ENCODE measurements at places on chromosomes 4 and X.

- DNase-seq: no peak
Observed at GRCh38 chrX:52852110-52852860, 15.6 kb downstream of the XAGE3 start.

DNA sequence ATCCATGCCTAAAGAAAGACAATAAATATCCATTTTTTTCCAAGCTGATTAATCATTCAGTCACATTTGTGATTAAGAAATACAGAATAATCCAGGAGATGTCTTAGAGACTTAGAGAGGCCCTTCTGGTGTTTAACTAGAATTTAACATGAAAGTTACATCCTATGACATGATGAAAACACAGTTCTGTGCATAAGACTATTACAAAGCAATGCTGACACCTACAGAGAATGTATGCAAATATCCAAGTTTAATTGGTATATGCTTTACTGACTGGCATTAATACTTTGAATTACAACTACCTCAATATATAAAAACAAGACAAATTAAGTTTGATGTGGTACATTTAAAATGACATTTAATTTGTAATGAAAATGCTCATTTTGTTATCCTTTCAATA is 17.8 kb upstream of the TLL1 start:
- DNase-seq: no peak

DNA sequence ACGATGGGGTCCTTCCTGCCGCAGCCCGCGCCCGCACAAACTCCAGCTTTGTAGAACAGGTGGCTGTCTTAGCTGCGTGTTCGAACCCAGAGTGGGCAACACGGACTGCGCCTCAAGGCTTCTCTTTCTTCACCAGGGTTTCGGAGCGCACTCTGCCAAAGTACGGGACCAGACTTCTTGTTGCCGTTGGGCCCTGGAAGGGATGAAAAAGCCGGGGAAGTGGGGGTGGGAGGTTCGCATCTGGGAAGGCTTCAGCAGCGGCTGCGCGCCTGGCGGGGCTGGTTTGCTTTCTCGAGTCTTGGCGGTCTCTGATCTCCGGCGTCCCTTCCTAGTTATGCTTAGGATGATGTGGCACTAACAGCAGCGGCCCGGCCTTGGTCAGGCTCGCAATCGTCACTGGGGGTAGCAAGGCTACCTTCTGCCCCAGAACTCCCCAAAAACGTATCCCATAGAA is 673 bp downstream of the PARM1 start:
- DNase-seq: peak; percentile 27

DNA sequence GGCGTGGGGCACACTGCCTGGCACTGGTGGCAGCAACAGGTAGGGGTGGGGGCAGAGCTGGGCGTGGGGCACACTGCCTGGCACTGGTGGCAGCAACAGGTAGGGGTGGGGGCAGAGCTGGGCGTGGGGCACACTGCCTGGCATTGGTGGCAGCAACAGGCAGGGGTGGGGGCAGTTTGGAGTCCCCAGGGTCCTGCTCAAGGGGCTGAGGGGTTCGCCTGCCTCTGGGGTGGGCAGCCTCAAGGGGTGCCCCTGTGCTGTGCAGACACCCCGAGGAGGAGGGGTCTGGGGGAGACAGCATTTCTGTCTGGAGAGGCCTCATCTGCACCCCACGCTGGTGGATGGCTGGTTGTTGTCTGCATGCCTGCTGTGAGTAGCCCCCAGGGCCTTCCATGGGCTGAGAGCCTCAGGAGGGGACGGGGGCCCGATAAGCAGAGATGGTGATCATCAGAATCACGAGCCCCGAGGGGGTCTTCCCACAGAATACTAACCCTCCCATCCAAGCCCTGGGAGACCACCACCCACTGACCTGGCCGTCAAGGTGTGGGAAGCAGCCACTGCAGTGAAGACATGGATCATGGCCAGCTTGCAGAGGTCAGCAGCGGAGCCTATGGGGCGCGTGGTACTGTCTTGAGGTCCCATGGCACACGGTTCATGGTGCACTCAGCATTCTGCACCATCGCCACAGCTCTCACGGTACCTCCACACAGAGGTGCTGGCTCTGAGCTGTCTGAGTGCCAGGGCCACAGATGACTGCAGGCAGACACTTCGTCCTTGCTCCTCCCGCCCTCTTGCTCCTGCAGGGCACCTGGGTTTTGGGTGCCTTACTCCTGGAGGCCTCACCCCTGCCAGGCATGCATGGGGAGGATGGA is 21.5 kb downstream of the NAT8L start:
- DNase-seq: no peak

GRCh38 chr4:152454398-152455011 is 81.4 kb downstream of the FBXW7 start:
- no peak for DNase-seq

Data from neural progenitor cell (in vitro differentiated cells).